ENCODE measurements at places on chromosomes 3 and 15.

- no peak for DNase-seq
Observed at GRCh38 chr15:33716025-33716424, 252.3 kb upstream of the CHRM5 start.

DNA sequence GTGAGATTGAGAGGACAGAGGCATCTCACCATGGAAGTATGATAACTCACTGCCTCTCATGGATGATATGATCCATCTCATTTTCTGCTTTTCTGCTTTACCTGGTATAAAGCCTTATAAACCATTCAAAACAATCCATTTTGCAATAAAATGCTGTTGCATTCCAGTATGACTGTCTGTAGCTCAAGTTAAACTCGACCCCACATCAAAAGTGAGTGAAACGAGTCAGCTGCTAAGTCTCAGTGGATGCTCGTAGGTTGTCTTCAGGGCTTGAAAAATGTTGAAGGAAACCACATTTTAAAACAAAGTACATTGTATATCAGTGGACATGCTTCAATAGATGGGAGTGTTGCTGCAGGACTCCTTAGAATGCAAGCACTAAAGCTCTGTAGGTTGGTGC lies 839.0 kb downstream of the TUSC7 start:
- no peak for DNase-seq

DNA sequence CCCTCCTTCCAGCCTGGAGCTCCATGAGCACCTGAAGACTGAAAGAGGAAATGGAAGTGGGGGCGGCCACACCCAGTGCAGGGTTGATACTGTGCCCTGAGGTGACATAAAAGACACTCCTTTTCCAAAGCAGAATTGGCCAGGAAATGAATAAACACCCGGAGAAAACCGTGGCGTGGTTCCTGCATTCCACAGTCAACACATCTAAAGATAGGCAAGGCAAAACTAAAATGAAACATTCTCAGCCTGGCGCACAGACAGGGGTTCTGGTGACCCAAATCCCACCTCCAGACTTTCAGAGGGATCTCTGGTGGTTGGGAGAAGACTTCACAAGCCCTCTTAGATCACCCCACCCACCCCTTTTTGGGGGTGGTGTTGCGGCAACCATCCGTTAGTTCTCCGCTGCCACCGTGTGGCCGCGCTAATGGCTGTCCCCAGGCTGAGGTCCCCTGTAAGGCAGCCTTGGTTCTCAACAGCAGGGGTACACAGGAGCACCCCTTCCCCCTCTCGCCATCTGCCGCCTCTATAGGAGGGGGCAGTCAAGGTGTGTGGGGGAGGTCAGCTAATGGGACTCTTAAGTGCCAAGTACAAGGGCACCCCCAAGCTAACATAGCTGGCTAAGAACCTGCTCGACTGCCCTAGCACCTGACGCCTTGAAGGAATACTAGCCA lies 2.5 kb upstream of the MST1R start:
- DNase-seq = no peak

- no peak for DNase-seq
Observed at GRCh38 chr15:44836094-44836493, 99.8 kb downstream of the TRIM69 start.

DNA sequence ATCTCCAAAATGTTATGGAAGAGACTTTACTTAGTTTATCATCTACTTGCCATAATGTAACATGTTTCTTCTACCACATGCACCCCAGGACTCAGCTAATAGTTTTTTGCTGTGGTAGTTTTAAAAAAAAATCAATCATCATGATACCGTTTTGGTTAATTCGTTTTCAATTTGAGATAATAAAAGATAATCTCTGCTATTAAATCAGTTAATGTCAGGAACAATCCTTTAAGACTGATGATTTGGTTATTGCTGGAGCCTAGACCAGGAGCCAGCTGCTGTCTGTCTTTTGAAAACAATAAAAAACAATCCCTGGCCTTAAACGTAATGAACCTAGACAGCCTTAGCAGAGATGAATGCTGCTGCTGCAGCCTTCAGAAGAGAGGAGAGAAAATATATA lies 403.7 kb downstream of the OXSM start:
- no peak for DNase-seq

GRCh38 chr15:32979710-32980109 lies 214.8 kb downstream of the FMN1 start:
- DNase-seq = no peak

GRCh38 chr3:139418144-139418543 lies 28.7 kb upstream of the COPB2 start:
- DNase-seq = no peak

GRCh38 chr15:69081310-69082004 lies 67.0 kb downstream of the NOX5 start:
- no peak for DNase-seq

- DNase-seq = no peak
Observed at GRCh38 chr15:79549196-79549595, 117.1 kb downstream of the MINAR1 start.

DNA sequence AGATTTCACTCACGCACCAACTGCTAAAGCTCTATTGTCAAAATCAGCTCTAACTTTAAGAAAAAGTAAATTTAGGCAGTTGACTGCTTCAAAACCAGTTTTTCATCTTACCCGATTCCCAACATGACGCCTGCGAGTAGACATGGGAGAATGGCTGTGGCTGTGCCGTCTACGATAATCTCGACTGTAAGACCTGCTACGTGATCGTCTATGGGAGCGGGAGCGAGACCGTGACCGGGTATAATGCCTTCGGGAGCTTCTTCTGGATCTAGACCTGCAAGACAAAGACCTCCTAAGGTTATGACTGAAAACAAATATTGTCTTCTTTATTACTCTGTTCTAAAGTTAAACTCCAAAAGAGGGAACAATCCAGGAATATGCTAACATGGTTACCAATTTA lies 12.5 kb downstream of the TRA2B start:
- DNase-seq = no peak

- DNase-seq = no peak
Observed at GRCh38 chr3:172112734-172113120, 73.3 kb downstream of the FNDC3B start.

- DNase-seq = no peak
Observed at GRCh38 chr3:124919756-124920155, 14.8 kb downstream of the MUC13 start.

- no peak for DNase-seq
Observed at GRCh38 chr3:40864146-40864782, 335.0 kb upstream of the CTNNB1 start.

DNA sequence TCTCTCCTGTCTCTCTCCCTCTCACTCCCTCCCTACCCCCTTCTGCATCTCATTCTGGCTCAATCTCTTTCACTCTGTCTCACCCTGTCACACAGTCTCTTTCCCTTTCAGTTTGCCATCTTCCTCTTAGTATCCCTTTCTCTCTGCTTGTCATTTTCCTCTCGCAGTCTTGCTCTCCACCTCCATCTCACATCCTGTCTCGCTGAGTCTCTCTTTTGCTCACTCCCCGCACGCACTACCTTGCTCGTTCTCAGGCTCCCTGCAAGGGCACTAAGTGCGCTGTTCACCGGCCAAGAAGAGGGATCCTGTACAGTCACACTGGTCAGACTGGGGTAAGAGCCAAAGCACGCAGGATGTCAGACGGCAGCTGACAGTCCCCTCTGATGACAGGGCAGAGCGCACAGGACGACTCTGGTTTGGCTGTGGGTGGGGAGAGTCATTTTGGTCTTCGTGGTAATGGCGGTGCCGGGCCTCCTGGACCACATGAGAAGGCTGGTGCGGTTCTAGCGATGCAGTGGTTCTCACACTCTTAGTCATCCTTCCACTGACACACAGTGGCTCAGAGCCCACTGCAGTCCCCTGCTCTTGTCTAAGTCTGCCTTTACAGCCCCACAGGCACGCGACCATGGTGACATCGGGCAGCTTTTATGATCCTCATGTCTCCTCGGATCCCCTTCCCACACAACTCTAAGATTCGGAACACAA lies 356.8 kb downstream of the FOXP1 start:
- DNase-seq = no peak

DNA sequence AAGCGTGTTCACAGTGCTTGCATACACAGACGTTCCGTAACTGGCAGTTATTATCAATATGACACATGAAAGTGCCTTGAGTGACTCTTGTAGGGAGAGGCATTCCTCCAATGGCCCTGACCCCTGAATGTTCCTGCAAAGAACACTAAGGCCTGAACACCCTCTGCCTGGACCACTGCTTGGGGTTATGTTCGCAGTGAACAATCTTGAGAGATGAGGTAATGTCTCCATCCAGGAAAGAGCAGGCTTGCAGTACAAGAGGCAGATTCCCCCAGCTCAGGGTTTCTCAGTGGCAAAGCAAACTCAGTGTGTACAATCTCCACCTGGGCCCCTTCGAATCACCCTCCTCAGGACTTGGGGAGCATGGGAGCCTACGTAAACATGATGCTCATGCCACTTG lies 324.6 kb downstream of the MAGI1 start:
- no peak for DNase-seq

DNA sequence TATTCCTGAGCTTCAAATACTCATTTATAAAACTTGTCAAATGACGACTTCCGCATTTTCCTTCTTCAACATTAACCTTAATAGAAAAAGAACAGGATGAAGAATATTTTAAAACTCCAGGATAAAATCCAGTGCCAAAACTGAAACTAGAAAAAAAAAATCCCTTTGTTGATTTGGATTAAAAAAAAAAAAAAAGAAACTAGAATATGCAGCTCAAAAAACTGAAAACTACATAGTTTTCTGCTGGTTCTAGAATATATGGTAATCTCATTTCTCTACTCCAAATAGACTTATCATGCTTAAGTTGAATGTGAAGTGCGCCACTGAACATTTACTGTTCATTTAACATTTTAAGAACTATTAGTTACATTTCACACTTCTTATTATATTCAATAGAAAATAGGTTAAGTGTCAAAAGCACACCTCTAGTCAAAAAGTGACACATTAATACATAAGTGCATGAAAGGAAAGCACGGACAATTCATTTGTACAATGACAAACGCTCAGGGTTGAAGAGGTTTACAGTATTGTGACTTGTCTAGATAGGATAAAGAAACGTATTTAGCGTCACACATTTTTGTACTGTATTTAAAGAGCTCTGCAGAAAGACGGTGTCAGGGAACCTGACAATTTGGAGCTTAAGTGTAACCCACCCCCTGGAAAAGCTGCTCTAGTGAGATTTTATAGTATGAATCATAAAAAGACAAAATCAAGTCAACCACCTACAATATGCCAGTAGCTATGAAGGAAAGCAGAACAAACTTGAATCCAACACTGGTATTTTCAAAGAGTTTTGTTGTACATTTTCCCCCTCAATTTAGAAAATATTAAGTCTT lies 5.8 kb downstream of the TRA2B start:
- no peak for DNase-seq

GRCh38 chr3:188241883-188242282 lies 87.9 kb downstream of the LPP start:
- DNase-seq = no peak

All from NCI-H1105 (cell line).